ENCODE measurements at places on chromosomes 7 and 10.

- DNase-seq, result no peak
These were observed 62.5 kb upstream of the INPP5A start for GRCh38 chr10:132475086-132475485.

GRCh38 chr7:21327422-21328409, 100.2 kb upstream of the SP4 start:
- no peak for DNase-seq

- peak; percentile 26 for DNase-seq
These were observed 3.4 kb upstream of the ACTR3B start for GRCh38 chr7:152756116-152756515.

DNA sequence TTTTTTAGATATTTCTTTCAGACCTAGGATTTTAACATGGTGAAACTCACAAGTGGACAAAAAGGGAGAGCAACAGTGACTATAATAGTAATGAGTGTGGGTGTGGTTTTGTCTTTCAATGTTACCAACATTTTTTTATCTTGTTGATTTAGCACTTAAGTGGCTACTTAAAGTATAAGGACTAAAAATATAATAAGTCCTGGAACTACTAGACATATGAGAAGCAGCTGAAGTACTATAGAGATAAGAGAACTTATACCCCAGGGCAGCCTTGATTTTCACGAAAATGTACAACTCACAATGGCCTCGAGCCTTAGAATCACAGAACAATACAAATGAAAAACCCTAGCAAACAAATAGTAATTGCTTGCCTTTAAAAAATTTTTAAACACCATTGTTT, 1151.8 kb downstream of the TYW1 start:
- DNase-seq, result peak; percentile 92

Data from NCI-H2029 treated with DMSO at 0.1 percent for 48 hours (cell line).